Spleen (tissue), 13 donors: ENCODE measurements at places on chromosomes 7 and 10.

DNA sequence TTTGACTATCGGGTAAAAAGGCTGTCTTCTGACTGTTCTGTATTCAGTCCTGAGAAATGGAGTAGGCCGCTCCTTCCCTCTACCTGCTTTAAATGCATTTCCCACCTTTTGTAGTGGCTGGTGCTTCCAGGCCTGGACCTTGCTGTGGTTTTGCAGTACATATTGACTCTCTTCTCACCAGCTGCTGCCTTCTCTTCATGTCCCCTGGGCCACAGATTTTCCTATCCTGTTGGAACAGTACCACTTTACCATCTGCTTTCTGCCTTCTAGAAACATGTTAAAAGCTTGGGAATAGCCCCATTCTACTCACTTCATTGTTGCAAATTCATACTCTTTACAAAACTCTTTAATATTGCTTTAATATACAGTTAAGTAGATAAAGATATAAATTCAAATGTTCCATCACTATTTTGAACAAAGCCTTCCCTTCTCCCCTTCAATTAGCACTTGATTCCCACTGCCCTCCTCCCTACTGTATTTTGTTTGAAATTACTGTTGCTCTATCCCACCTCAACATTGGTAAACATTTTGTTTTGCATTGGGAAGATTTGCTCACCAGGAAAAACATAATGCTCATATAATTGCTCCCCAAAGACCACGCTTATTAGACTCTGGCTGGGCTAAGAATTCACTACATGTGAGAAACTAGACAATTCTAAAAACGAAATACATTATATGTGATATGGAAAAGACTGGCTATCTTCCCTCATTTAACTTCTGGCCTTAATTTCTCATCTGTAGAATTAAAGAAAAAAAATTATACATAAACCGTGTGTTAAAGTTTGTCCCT is 17.3 kb upstream of the SEMA3C start:
- DNase-seq, result no peak

GRCh38 chr10:100927266-100927665 is 14.5 kb downstream of the SLF2 start:
- DNase-seq, result no peak

- DNase-seq, result no peak
Measured at GRCh38 chr7:1767524-1767923, 97.4 kb downstream of the ELFN1 start.

DNA sequence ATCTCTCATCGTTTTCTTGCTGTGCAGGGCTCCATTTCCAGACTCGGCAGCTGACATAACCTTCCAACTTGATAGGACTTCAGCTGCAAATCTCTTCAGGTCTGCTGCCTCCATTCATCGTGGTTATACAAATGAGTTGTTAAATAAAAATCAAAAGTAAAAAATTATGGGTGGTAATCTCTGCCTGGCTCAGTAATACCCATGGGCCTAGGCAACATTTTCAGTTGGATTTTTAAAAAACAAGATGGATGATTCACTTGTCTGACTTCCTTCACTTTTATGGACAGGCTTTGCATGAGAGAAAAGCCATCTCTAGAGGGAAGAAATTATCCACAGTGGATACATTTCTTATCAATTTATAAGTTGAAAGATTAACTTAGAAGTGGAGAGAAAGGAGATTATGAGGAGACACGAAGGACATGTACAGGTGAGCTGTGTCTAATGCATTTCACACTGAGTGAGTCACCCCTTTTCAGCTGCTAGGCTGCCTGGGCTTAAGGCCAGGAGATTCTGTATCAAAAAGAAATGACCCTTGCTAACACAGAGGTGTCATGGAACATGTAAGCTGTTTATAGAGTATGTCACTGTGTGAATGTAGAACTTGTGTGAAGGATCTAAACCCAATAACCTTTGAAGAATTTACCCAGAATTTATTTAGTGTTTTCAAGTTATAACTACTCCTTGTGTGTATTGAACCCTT is 495.1 kb downstream of the AUTS2 start:
- no peak for DNase-seq

DNA sequence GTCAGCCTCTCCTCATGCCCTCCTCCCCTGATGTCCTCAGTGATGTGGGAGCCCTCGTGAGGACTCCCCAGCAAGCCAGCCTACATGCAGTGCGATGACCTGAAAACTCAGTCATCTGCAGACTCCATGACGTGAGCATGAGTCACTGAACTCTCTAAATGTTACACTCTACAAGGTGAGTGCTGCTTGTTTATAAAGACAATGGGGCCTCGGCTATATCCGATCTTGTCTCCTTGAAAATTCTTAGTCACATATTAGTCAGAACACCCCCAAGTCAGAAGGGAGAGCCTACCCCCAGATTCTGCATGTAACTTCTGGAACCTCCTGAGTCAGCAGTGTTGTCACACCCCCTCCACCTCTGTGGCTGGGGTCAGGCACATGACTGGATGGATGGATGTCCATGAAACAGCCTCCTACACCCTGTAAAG is 673.8 kb downstream of the INHBA start:
- no peak for DNase-seq

DNA sequence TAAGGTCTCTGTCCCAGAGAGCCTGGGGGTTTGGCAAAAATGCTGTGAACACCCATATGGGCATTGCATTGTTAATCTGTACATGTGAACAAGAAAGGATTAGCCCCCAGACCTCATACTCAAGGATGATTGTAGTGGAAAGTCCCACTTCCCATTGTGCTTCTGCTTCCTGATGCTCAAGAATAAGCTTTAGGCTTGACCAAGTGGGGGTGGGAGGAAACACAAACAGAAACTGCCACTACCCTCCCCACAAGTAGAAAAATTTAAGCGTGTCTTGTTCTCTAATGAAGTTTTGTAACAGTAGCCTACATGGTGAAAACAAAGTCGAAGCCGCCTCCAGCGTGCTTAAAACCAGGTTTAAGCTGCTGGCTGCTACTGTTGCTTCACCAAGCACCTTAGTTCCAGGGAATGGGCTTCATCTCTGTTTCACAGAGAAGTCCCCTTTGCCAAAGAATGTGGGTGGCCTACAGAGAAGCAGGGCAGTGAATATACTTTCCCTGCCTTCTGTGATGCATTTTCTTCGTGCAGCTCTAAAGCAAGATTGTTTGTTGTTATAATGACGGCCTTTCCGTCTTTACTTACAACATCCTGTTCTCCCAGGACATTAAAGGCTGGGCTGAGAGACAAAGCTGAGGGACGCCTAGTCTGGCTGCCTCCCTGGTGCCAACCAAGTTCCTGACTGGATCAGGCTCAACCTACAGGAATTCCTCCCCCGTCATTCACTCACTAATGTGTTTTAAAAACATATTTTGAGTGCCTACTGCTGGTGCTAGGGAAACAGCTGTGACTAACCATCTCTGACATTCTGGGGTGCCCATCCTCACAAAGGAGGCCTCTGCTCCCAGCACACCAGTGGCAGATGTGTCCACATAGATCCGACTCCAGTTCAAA is 32.1 kb upstream of the CCSER2 start:
- DNase-seq, result no peak

GRCh38 chr10:35852721-35853120 is 210.6 kb upstream of the FZD8 start:
- DNase-seq, result no peak

DNA sequence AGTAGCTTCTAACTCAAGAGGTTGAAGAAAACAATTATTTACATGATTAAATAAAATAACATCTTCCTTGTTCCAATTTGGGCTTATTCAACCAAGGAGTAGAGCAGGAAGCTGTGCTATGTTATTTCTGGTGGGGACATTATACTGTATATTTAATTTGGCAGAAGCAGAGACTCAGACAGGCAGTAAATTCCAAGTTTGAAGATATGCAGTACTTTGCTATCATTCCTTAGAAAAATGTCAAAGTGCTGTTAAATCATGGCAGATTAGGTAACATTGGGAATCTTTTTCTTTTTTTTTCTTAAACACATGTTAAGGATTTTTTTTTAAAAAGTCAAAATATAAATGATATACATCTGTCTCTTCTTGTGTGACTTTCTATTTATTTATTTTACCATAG is 190.1 kb downstream of the SUGCT start:
- no peak for DNase-seq

- no peak for DNase-seq
Measured at GRCh38 chr7:370775-371118, 80.8 kb downstream of the FOXL3 start.

DNA sequence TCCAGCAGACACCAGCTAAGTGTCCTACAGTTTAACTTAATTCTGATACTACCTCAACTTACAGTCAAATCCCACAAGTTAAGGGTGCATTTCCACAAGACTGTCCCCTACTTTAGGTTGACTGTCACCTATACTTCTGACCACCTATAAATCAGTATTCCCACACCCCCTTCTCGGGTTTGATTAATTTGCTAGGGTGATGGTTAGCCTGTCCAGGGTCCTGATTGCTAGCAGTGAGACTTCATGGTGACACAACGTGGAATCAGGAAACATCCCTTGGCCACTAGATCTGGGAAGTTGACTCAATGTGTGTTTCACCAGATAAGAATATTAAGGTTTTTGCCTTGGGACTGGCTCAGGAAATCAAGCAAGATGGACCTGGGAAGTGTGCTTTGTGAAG is 88.4 kb downstream of the OR13A1 start:
- no peak for DNase-seq

GRCh38 chr10:13291061-13291460 is 8.8 kb downstream of the PHYH start:
- no peak for DNase-seq

DNA sequence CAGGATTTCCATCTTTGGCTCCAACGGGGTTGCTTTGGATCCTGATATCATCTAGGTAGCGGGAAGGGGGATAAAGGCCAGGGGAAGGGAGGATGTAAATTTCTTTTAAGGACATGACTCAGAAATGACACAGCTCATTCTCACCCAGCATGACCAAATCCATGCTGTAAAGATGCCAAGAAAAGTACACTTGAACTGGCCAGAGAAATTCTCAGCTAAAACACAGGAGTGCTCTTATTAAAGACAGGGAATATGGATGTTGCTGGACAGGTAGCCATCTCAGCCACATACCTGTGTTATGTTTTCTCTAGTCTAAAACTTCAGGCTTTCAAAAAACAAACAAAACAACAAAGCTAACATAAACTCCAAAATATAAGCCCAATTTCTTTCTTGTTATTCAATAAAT is 68.3 kb downstream of the NAMPT start:
- no peak for DNase-seq

DNA sequence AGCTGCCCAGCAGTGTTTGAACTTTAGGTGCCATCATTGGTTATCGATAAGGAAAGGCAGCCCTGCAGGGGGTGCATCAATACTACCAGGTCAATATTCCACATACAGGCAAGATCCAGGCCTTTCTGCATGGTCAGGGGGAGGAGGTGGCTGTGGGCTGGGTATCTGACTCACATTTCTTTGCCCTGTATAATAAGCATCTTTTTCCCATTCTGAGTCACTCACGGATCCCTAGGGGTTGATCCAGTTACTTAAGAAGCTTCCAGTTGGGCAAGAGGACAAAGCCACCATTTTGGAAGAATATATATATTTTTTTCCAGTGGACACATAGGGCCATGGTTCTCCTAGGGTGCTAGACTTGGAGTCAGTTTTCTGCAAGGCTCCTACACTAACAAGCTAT is 114.2 kb upstream of the HABP2 start:
- DNase-seq, result no peak

DNA sequence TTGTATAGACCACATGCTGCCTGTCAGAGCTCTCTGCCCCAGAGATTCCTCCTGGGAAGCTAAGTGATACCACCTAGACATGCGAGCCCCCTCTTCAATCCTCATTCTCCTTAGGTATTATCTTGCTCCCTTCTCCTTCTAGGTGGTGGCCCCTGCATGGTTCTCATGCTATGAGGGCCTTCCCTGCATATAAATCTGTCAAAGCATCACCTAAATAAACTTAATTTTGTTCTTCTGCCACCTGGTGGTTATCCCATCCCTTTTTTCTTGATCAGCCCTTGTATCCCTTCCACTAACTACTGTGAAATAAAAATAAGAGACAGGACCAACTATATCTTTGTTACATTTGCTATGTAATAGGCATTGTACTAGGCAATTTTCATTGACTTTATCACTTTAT is 242.1 kb downstream of the CDC14C start:
- DNase-seq, result no peak

DNA sequence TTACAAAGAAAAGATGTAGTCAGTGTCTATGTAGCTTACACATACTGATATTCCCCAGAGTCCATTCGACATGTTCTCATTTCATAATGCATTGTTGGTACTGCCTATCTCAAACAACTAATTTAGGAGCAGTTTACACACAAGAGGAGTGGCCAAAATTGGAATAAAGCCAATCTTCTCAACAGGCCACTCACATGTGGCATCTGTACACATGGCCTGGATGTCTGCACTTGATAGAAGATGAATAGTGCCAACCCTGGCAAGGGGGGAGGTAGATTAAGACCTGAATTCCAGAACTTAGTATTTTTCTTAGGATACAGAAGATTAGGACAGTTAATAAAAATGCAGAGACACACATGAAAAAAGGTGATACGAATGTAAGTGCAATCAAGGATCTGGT is 125.3 kb upstream of the STARD3NL start:
- DNase-seq, result no peak

- no peak for DNase-seq
Measured at GRCh38 chr7:101576998-101577397, 52.1 kb downstream of the MYL10 start.

DNA sequence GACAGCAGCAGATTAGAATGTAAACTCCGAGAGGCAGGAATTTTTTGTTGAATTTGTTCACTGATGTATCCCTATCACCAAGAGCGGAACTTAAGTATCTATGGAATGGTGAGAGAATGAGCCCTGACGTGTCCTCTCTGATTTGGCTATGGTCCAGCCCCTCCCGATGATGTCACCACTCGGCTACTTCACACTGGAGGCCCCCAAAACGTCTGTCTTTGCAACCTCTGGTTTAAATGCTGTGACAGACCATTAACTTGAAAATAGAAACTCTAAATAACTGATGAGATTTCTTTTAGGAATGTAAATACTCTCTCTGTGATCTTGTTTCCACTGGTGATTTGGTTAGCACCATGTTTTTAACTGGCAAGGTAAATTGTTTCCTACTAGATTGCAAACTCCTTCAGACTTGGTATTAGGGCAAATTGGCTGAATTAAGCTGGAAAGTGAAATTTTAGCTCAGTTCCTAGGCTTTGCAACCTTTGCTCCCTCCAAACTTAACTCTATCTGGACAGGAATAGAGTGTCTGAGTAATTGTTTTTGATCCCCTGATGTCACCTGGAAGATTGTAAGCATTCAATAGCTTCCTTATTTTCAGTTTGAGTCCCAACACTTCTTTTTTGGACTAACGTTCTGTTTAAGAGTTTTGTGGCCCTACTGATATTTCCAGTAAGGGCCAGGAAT is 19.1 kb downstream of the SLC16A12 start:
- DNase-seq, result no peak

GRCh38 chr10:27297844-27298521 is 57.4 kb upstream of the ACBD5 start:
- DNase-seq, result no peak

GRCh38 chr7:11153694-11154093 is 180.0 kb downstream of the PHF14 start:
- DNase-seq, result no peak

DNA sequence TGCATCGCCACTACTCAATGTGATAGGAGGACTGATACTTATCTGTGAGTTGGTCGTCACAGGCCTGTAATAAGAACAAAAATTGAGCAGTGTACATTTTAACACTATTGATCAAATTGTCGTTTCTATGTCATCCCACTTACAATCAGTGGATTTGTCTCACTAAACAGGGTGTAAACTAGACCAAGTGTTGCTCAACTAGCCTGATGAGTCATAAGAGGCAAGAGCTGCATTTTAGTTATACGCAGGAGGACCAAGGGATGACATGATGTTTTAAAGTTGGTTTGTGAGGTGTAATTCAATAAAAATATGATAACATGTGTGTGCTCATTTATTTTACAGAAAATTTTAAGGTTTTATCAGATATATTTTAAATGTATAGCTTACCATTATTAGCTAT is 1239.2 kb downstream of the REEP3 start:
- DNase-seq, result no peak

GRCh38 chr7:12458520-12459131 is 55.0 kb upstream of the VWDE start:
- DNase-seq, result no peak
